Activated naive CD8-positive, alpha-beta T cell treated with anti-CD3 and anti-CD28 coated beads for 36 hours (primary cell): ENCODE measurements at places on chromosomes 3 and 15.

DNA sequence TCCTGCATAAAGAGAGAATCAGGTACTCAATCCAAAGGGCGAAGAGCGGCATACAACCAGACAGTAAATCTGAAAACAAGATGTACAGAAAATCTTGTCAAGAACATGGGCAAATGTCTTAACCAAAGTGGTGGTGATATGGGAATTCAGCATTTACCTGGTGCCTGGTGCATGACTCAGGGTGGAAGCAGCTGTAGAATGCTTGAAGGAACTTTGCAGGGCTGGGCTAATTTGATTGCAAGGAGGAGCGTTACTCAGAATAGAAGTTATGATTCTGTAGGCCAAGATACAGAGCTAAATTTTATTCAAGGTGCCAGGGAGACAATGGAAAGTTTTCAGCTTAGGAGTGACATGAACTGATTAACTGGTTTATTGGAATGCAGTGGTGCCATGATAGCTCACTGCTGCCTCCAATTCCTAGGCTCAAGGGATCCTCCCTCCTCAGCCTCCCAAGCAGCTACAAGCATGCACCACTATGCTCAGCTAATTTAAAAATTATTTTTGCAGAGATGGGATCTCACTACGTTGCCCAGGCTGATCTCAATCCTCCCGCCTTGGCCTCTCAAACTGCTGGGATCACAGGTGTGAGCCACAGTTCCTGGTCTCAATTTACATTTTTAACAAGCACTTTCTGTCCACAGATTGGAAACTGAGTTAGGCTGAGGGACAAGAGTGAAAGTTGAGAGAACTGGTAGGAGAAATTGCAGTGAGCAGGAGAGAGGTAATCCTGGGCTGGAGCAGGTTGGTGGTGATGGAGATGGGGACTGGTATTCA lies 91.5 kb upstream of the TBC1D5 start:
- H3K27me3 ChIP-seq: peaks cover 9% of the 10 kb centered on the region
- H3K36me3 ChIP-seq: no peaks in the 10 kb centered on the region
- no peaks in the 10 kb centered on the region for H3K4me1 ChIP-seq
- H3K27ac ChIP-seq: no peak overlapping the region
- H3K4me3 ChIP-seq: no peak overlapping the region

DNA sequence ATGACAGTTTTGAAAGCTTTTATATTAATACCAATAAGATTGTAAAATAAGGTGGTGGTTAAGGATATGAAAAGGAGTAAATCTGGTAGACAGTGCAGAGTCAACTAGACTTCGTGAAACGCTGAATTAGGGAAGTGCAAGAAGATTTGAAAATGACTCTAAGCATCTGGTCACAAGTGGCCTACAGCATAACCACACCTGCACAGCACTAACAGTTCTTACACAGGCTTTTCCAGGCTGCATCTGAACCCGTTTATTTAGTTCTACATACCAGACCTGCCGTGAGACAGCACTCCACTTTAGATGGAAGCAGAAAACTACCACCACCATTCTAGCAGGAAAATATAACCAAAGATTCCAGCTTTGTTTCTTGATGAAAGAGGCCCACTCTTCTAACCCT lies 1.9 kb downstream of the DMXL2 start:
- no peak overlapping the region for H3K27ac ChIP-seq
- peaks cover 3% of the 10 kb centered on the region for H3K27me3 ChIP-seq
- no peaks in the 10 kb centered on the region for H3K36me3 ChIP-seq
- H3K4me3 ChIP-seq: no peak overlapping the region

DNA sequence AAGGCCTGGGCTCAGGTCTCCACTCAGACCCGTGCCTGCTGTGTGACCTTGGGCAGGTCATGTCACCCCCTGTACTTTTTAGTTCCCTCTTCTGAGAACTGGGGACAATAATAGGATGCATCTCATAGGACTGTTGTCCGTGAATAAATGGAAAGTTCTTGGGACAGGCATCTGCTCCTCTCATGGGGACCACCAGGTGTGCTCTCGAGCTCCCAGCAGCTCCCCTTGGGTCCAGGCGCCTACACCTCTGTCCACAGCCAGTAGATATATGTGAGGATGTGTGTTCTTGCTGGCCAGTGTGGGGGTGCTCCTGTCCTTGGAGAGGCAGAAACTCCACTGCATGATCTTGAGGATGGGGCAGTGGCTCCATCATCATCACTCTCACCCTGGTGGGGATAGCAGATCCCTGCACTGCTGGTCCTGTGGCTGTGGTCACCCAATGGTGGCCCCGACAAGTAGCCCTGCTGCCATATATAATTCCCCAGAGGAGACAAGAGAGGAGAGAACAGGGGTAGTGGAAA lies 257.6 kb upstream of the TLE3 start:
- no peak overlapping the region for H3K27ac ChIP-seq
- H3K36me3 ChIP-seq: no peaks in the 10 kb centered on the region
- no peak for DNase-seq
- H3K27me3 ChIP-seq: no peaks in the 10 kb centered on the region
- H3K4me3 ChIP-seq: no peak overlapping the region
- H3K4me1 ChIP-seq: no peaks in the 10 kb centered on the region

DNA sequence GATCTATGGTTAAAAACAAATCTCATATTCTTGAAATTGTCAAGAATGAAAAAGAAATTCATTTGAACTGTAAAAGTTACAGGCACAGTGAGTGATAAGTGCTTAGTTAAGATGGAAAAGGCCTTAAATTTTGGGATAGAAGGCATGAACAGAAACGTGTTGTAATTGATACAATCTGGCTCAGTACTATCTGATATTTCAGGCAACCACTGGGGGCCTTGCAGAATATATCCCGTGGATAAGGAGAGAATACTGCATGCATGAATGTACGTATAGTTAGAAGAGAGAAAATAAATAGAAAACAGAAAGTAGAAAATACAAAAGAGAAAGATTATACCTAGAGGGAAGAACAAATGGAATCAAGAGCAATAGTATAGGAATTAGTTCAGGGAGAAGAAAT lies 741.4 kb upstream of the CCDC54 start:
- H3K27me3 ChIP-seq: peaks cover 12% of the 10 kb centered on the region
- H3K36me3 ChIP-seq: no peaks in the 10 kb centered on the region
- no peak for DNase-seq
- H3K4me3 ChIP-seq: no peak overlapping the region
- H3K4me1 ChIP-seq: no peaks in the 10 kb centered on the region

- H3K36me3 ChIP-seq: no peaks in the 10 kb centered on the region
- H3K4me1 ChIP-seq: no peaks in the 10 kb centered on the region
- H3K27ac ChIP-seq: no peak overlapping the region
These were observed 80.9 kb downstream of the DGKG start for GRCh38 chr3:186281176-186281575.

DNA sequence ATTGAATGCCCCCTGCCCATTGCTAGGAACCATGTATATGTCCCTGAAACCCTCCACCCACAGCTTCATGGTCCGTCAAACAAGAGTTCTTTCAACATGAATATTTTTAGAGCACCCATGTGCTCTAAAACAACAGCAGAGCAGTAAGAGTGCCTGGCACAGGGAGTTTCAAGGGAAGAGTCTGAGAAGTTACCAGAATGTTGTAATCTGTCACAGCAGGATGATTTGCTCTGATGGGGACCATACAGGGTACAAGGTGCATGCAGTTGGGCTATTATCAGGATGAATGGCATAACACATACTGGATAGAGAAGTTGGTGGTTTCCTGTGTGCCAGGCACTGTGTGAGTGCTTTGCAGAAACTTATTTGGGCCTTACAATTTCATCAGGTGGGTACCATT lies 27.8 kb upstream of the FLNB start:
- peaks cover 18% of the 10 kb centered on the region for H3K4me1 ChIP-seq
- H3K4me3 ChIP-seq: no peak overlapping the region
- no peaks in the 10 kb centered on the region for H3K27me3 ChIP-seq
- DNase-seq: no peak
- H3K36me3 ChIP-seq: no peaks in the 10 kb centered on the region

- no peak overlapping the region for H3K27ac ChIP-seq
- peaks cover 47% of the 10 kb centered on the region for H3K27me3 ChIP-seq
- H3K36me3 ChIP-seq: no peaks in the 10 kb centered on the region
These were observed 69.8 kb downstream of the HES1 start for GRCh38 chr3:194205675-194206133.

DNA sequence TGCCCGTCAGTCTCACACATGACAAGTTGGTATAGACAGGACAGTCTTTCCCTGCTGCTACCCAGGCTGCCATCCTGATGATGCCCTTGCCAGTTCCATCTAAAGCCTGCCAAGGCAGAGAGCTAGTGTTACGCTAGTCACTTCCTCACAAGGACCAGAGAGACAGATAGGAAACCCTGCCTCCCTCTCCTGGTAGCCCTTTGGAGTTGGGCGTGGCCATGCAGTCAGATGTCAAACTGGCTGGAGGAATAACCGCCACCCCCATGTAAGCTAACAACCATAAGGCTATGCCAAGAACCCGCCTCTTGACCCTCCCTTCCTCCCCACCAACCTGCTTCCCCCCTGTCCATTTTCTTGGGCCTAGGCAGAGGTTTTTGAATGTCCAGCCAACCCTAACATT lies 2.8 kb downstream of the TMEM115 start:
- peak overlapping the region; percentile 98 for H3K4me3 ChIP-seq
- peaks cover 48% of the 10 kb centered on the region for H3K4me1 ChIP-seq
- H3K27me3 ChIP-seq: no peaks in the 10 kb centered on the region
- no peak for DNase-seq
- H3K27ac ChIP-seq: peak overlapping the region; percentile 8
